ENCODE measurements at places on chromosomes 2 and 18.

- no peak for ATAC-seq
Observed at GRCh38 chr2:104976603-104977120, 61.2 kb upstream of the MRPS9 start.

- no peak for ATAC-seq
Observed at GRCh38 chr18:79765491-79766245, 32.1 kb upstream of the KCNG2 start.

DNA sequence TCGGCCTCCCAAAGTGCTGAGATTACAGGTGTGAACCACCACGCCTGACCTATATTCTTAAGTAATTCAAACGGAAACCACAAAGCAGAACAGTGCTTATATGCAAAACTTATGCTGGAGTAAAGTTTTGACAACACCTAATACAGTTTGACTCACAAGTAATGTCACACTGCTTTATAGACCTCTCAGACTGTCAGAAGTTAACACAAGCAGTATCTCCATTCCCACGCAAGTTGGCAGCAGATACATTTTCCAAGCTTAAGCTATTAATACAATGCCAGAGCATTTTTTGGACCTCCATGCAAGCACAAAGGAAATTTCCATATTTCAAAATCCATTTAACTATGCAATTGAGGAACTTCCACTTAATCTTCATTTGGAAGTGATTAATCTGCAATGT, 21.0 kb upstream of the SANBR start:
- ATAC-seq = no peak

DNA sequence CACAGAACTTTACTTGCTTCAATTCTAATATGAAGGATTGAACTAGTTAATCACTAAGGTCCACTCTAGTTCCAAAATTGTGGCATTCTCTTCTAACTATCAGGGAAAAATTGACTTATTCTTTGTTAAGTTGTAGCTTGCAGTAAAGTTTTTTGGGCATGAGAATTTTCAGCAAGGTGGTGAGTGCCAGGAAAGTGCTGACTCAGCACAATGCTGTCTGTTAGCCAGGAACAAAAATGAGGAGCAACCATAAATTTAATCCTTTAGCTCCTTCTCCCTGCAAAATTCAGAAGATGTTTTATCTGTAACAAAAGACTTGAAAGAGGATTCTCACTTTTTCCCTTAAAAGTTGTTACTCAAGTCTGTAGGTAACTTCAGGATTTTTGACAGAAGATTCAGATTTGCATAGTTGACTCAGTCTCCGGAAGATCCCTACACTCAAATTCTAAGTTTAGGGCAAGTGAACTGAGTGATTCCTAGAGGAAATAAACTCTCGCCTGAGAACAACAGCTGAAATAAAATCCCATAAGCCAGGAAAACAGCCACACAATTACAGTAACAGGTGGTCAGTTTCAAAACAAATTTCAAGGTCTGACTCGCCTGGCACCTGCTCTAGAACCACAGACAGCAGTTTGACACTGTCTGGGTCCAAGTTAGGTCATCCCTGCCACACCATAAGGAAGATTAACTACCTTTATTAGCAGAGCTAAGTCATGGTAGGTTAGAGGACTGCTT, 20.2 kb upstream of the DARS1 start:
- no peak for ATAC-seq

GRCh38 chr2:76050196-76050595, 339.5 kb upstream of the GCFC2 start:
- ATAC-seq = no peak

DNA sequence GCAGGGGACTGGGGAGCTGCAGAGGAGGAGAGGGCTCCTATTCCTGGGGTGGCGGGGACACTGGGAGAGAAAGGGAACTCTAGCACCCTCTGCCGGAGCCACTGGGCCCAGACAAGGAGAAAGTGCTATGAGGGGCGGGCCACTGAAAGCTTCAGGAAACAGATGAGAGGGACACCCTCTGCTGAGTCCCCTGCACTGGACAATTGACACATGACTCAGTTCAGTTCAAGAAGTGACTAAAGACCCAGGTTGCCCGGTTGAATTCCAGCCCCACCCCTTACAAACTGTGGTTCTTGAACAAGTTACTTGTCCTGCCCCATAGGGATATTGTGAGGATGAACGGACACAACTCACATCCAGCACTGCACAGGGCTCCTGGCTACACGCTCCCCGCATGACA, 5.0 kb downstream of the RUFY4 start:
- ATAC-seq = no peak
